ENCODE measurements at places on chromosomes 11 and 22.
A peak's percentile ranks its signal among the peaks of the same experiment; 100 is the strongest.

DNA sequence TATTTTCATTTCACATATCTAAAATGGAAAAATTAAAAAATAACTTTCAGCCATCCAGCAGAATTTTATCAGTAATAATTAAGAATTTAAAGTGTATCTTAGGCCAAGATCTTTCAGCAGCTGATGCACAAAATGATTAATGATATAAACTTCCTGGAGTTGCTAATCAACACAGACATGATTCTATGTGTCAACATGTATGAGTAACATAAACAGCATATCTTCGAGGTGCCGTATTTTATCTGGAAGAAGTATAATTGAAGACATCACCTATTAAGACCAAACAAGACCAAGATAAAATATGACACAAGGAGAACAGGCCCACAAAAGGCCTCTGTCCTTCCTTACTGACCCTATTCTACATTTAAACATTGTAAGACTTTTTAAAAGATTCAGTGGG, 45.2 kb downstream of the SLC5A12 start:
- DNase-seq, result no peak

GRCh38 chr11:8679006-8679405, 3.5 kb downstream of the TRIM66 start:
- no peak for DNase-seq

- peak; percentile 10 for DNase-seq
Observed at GRCh38 chr22:31742115-31742514, 7.8 kb downstream of the PRR14L start.

GRCh38 chr11:86535773-86536172, 136.6 kb downstream of the ME3 start:
- no peak for DNase-seq

- DNase-seq, result no peak
Observed at GRCh38 chr11:71421392-71421950, 26.7 kb downstream of the DHCR7 start.

DNA sequence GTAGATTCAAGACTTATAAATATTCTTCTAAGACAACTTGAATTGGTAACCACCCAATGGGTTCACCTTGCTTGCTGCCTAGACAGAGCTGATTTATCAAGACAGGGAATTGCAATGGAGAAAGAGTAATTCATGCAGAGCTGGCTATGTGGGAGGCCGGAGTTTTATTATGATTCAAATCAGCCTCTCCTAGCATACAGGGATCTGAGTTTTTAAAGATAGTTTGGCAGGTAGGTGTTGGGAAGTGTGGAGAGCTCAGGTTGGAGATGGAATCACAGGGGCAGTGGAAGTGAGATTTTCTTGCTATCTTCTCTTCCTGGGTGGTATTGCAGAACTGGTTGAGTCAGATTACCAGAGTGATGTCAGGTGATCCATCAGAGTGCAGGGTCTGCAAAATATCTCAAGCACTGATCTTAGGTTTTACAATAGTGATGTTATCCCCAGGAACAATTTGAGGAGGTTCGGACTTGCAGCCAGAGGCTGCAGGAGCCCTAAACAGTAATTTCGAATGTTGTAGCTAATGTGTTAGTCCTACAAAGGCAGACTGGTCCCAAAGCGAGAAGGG, 1448.6 kb upstream of the RAG2 start:
- no peak for DNase-seq

DNA sequence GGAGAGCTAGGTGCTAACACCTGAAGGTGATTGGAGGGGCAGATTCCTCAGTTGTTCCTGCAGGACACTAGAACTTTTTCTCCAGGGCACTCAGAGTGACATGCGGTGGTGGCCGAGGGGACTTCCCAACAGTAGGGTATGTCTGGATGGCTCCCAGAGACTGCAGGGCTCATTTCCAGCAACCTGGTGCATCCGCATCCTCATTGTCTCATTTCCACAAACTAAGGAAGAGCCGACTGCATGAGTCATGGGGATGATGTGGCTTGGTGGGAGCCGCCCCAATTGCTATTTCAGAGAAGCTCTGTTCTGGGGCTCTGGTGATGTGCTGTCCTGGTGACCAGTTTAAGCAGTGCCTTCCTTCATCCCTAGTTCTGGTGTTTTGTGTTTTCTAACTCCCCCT, 2.8 kb upstream of the ROBO4 start:
- DNase-seq, result no peak

DNA sequence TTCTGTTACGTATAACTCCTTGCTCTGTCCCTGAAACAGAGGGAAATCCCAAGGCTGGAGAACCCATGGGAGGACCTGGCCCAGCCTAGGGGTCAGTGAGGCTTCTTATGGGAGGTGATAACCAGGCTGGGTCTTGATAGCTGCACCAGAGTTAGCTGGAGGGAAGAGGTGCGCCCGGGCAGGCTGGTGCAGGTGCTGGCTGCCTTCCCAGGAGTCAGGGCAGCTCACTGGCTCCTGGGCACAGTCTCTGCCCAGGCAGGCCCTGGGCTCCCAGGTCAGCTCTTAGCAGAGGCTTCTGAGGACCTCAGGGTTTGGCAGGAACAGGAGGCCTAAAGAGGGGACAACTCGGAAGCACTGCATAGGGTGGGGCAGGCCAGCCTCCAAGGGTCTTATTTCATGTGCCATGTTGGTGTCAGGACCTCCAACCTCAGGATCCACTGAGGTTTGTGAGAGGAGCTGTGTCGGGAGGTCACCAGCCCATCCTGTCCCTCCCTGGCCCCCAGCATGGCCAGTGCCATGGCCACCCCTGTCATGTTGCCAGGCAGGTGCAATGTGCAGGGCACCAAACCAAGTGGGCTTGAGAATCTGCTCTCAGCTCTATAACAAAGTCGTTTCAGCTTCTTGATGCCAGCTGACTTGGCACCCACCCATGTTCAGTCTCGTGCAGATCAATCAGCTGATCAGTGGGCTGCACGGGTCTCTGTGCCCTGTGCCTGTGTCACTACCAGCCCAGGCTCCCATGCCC, 20.5 kb upstream of the CELSR1 start:
- DNase-seq, result no peak

DNA sequence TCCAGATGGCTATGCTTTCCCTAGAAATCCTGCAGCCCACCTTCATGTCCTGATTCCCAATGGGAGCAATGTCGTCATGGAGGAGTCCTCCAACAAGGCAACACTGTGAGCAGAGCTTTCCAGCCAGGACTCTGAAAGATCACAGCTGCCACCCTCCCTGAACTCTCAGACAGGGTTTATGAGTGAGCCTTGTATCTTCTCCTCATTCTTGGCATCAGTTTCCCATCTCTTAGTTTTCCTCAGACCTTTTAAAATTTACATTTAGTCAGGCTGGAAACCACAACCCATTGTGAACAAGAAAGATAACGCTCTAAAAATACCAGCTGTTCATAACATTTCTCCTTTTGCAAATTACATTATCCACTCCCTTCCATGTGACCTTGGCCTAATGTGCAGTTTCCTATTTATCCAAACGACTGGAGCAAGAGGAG, 15.6 kb upstream of the LYVE1 start:
- no peak for DNase-seq

DNA sequence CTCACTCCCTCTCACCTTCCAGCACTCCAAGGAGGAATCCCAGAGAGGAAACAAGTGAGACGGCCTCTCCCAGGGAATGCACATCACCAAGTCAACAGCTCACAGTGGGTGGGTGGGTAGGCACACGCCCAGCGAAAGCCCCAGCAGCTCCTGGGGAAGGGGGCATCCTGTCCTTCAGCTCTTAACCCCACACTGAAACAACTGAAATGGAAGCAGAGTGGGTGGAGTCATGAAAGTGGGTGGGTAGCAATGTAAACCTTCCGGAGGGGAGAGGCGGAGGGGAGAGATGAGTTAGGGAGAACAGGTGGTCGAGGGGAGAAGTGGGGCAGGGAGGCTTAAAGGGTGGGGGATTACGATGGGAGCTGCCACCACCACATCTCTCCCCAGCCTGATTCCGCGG, 5.4 kb downstream of the MCHR1 start:
- no peak for DNase-seq

GRCh38 chr11:8059030-8059429, 22.0 kb upstream of the TUB start:
- DNase-seq, result no peak

DNA sequence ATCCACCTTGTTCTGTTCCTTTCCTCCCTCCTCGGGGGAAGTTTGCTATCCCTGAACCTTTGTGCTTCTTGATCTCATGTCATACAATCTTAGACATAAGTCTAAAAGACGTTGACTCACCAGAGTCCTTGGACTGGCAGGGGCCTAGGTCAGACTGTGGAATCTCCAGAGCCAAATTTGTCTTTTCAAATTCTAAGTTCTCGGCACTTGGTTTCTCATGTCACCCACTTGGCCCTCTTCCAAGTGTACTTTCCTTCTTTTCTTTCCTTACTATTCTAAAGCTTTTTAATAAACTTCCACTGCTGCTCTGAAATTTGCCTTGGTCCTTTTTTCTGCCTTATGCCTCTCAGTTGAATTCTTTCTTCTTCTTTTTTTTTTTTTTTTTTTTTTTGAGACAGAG, 30.1 kb upstream of the SMPD1 start:
- no peak for DNase-seq

DNA sequence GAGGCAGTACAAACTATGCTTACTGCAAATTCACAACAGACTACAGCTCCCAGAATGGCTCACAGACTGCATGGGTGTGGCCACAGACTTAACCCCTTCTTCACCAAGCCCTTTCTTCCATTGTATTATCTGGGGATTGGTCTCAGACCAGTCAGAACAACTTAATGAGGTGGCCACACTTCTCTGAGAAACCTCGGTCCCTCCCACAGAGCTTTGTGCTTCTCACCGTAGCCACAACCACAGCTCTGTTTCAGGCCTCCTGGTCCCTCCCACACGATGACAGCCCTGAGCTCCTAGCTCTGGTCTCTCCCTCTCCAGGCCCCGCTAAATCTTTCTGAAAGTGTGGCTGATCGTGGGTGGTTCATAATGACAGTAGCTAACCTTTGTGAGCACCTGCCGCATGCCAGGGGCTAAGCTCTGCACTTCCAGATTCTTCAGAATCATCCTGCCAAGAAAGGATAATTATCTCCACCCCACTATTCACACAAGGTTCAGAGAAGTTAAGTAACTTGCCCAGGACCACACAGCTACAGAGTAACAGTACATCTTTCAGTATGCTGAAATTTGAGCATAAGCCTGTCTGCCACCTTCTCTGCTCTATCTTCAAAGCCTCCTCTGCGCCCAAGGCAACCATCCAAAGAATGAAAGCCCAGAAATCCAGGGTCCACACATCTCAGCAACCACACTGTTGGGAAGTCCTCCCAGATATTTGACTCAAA, 5.4 kb downstream of the PDE2A start:
- DNase-seq, result peak; percentile 71

GRCh38 chr22:39183991-39184585, 31.6 kb upstream of the CBX7 start:
- DNase-seq, result no peak

DNA sequence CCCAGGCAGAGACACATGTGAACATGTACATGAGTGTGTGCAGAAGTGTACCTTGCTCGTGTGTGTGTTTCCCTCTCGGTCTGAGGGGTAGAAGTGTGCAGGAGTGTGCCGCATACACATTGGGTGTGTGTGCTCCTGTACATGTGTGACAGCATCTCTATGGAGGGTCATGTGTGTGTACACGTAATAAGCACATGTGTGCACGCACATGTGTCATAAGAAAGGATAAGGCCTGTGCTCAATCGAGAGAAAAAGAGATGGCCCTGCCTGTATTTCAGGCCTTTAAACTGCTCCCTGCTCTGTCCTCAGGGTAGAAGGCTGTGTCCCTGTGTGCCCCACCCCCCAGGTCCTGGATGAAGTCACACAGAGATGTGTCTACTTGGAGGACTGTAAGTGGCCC, 61.8 kb downstream of the OTOG start:
- DNase-seq, result no peak

DNA sequence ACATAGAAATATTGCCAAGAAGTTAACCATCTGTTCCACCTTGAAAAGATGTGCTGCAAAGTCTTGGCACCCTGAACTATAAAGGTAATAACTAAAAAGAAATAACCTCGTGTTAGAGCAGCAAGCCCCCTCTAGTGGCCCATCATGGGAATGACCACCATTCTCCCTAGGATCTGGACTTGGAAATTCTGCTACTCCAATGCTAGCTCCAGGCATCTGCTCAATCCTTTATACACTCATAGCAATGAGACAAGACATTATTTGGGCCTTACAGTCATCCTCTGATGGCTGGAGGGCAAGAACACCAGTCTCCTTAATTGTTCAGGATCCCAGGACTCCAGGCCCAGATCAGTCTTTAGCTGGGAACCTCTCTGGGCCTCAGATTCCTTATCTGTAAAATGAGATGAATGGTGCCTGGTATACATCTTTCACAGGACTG, 76.0 kb downstream of the CWC15 start:
- DNase-seq, result no peak

- no peak for DNase-seq
Observed at GRCh38 chr11:113481672-113482071, 6.5 kb upstream of the DRD2 start.

DNA sequence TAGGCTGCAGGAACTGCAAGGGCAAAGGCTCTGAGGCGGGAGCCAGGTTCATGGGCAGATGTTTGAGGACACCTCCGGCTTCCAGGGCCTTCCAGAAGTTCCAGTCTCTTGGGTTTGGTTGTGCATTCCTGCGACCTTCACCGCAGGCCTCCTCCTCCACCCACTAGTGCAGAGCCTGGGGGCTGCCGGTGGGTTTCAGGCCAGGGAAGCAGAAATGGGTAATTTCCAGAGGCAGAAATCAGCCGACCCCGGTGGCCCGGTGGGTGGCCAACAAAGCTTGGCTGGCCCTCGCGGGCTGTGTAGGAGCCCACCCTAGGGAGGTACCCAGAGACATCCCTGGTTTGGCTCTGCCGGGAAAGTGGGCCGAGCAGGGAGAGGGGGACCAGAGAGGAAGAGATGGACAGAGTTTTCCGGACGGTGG, 417 bp upstream of the PHETA2 start:
- DNase-seq, result no peak

GRCh38 chr22:43743131-43743530, 69.0 kb downstream of the EFCAB6 start:
- DNase-seq, result no peak

- DNase-seq, result no peak
Observed at GRCh38 chr22:43011079-43011478, 3.9 kb downstream of the PACSIN2 start.

- DNase-seq, result no peak
Observed at GRCh38 chr11:66659763-66660162, 17.9 kb downstream of the RBM4B start.

DNA sequence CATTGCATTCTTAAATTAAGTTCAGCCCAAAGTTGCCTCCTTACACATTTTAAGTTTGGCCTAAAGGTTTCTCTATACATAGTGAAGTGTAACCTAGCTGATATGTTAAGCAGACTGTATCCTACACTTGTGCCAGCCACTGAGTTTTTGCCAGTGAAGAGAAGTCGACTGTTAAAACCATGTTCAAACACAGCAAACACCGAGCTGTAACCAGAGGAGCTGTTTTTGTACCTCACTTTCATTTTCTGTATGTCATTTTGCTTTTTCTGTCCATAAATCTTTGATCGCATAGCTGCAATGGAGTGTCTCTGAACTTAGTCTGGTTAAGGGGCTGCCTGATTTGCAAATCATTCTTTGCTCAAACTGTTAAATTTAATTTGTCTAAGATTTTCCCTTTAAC, 403.7 kb downstream of the LUZP2 start:
- no peak for DNase-seq

- no peak for DNase-seq
Observed at GRCh38 chr22:45112136-45112879, 51.4 kb upstream of the NUP50 start.

All from GM06990 (cell line).